Immature natural killer cell (primary cell): ENCODE measurements at places on chromosomes 5 and 9.

DNA sequence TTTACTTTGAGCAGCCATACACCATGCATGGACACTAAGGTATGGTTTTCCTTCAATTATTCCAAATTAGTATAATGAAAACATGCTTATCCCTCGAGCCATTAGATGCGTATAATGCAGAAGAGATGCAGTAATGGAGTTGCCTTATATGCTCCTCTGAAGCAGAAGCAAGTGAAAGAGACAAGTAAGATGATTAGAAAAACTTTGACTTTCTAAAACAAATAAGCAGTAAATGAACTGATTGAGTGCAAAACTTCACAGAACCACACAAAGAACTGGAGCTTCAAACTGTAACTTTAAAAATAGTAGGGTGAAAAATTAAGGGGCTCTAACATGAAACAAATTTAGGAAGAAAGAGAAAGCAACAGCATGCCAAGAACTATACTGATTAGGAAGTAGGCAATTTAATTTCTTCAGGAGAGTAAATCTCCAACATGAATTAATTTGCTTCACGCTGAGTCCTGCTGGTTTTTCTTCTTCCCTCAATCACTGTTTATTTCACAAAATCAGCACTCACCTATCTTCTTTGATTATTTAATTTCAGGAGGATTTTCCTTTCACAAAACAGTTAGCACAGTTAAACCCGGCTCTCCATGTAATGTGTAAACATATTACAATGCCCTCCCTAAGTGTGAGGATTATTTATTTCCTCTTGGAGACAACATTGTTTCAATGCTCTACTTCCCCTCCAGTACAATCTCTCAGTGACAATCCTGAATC, 90.3 kb upstream of the PAM start:
- no peaks in the 10 kb centered on the region for H3K36me3 ChIP-seq
- DNase-seq = no peak
- no peak overlapping the region for H3K27ac ChIP-seq
- H3K27me3 ChIP-seq = peaks cover 2% of the 10 kb centered on the region
- H3K4me1 ChIP-seq = no peaks in the 10 kb centered on the region

DNA sequence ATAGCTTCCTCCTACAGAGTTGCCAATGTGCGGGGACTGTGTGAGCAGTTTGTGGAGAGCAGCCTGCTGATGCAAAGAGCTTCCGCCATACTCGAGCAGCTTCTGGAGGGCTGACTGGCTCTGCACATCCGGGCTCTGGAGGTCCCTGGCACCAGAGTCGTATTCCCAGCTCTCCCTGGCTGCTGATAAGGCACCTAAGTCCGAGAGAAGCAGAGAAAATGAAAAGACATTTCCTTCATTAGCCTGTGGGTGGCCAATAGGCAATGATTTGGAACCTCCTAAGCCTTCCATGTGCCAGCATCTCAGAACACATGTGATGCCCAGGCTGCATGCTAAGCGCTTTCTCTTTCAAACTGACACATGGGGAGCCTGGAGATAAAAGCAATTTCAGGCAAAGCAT, 94.3 kb downstream of the TSSK1B start:
- peaks cover 3% of the 10 kb centered on the region for H3K27me3 ChIP-seq
- H3K4me1 ChIP-seq = no peaks in the 10 kb centered on the region
- no peak overlapping the region for H3K4me3 ChIP-seq

GRCh38 chr9:110199643-110200042, 8.3 kb downstream of the C9orf152 start:
- peaks cover 4% of the 10 kb centered on the region for H3K27me3 ChIP-seq
- no peaks in the 10 kb centered on the region for H3K36me3 ChIP-seq

DNA sequence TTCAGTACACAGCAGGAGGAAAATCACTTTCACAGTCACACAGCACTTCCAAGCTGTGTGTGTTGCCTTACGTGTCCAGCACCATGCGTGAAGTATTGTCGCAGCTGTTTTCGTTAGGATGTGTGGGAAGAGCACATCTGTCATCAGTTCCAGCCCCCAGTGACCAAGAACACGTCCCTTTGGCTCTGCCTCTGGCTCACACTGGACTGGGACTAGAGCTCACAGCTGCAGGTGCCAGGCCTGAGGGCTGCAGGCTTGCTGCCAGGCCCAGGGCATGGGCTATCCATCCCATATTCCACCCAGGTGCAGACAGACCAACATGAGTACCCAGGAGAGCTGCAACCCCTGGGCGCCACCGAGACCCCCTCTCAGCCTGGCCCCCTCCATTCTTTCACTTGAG, 60.5 kb upstream of the ANKRD33B start:
- DNase-seq = no peak
- no peaks in the 10 kb centered on the region for H3K4me1 ChIP-seq
- peaks cover 4% of the 10 kb centered on the region for H3K36me3 ChIP-seq
- no peak overlapping the region for H3K4me3 ChIP-seq
- no peaks in the 10 kb centered on the region for H3K27me3 ChIP-seq
- no peak overlapping the region for H3K27ac ChIP-seq

DNA sequence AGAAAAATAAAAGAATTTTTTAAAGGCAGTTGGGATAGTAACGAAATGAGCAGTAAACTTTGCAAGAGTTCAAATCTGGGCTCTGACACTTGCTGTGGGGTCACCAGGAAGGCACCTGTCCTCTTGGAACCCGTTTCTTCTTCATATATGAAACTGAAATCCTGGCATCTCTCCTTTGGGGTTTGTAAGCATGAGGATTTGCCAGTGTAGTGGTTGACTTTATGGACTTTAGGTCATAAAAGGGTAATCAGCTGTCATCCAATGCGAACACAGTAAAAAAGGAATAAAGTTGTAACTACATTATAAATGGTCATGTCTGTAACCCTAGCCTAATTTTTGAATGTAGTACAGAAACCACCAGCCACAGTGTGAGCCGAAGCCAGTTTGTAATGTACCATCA, 1.3 kb downstream of the RAB14 start:
- peak overlapping the region; percentile 92 for H3K27ac ChIP-seq
- DNase-seq = peak; percentile 11
- H3K4me3 ChIP-seq = peak overlapping the region; percentile 93

GRCh38 chr5:155309021-155309746, 295.6 kb downstream of the KIF4B start:
- H3K4me1 ChIP-seq = no peaks in the 10 kb centered on the region
- no peaks in the 10 kb centered on the region for H3K27me3 ChIP-seq
- no peak for DNase-seq
- no peaks in the 10 kb centered on the region for H3K36me3 ChIP-seq
- H3K27ac ChIP-seq = no peak overlapping the region

GRCh38 chr9:106503759-106504158, 359.2 kb upstream of the ZNF462 start:
- DNase-seq = no peak
- no peaks in the 10 kb centered on the region for H3K27me3 ChIP-seq
- H3K4me3 ChIP-seq = no peak overlapping the region
- H3K36me3 ChIP-seq = peaks cover 6% of the 10 kb centered on the region
